Activated CD4-positive, alpha-beta memory T cell treated with anti-CD3 and anti-CD28 coated beads for 36 hours (primary cell): ENCODE measurements at places on chromosomes 13 and 19.

DNA sequence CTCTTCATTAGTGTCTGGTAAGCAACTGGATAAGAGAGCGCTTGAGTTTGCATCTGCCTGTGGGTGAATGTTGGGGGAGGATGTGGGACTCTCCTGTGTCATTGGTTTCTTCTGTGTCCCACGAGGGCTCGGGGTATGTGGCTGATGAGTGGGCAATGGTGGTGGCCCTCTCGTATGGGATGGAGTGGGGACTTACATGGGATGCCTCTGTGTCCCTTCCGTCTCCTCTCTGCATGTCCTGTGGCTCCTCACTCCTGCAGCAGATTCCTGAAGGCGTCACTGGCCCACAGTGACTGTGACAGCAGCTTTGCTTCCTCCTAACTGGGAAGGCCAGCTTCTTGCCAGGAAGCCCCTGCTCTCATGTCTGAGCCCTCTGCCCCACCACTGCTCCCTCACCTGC lies 2.6 kb upstream of the LRP3 start:
- no peak for DNase-seq

- no peak for DNase-seq
These were observed 235.6 kb downstream of the SHISA2 start for GRCh38 chr13:25816239-25816638.

- peak; percentile 20 for DNase-seq
These were observed 2.3 kb downstream of the TFDP1 start for GRCh38 chr13:113586661-113587479.

GRCh38 chr13:93286047-93286446 lies 59.4 kb downstream of the GPC6 start:
- no peak for DNase-seq

GRCh38 chr19:49073514-49074378 lies 1.2 kb upstream of the KCNA7 start:
- DNase-seq = no peak

GRCh38 chr19:1066748-1067340 lies at the start of gene ARHGAP45:
TSS of gene ARHGAP45 (plus strand) at chr19:1067167. CDS start at chr19:1067406, 239 bp downstream.
- peak; percentile 87 for DNase-seq

DNA sequence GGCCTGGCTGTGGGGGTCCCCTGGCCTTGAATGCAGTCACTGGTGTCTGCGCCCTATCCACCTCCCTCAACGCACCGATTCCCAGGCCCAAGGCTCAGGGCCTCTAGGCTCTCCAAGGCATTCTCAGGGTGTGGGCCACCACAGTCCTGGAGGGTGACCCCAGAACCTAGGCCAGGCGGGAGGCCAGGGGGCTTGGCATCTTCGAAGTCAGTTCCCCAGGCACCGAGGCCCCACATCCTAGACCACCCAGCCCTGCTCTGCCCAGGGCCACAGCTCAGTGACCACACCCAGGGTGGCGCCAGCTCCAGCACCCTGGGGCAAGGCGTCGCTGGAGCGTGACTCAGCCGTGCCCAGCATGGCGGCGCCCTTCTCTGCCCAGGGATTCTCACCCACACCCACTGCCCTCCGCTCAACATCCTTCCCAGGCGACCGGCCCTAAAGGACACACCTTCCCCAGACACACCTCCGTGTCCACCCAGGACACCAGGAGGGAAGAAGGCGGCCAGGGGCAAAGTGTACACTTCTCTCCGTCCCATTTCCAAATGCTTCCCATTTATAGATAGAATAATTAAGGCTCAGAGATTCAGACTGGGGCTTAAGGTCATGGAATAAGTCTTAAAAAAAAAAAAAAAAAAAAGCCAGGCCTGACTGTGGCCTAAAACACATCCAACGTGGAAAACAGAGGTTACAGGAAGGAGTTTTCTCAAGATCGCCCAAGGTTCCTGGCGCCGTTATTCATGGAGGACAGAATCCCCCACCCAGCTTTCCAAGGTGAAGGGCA lies 36.4 kb upstream of the NANOS3 start:
- peak; percentile 73 for DNase-seq

GRCh38 chr19:29858000-29858596 lies 46.3 kb downstream of the CCNE1 start:
- peak; percentile 58 for DNase-seq

DNA sequence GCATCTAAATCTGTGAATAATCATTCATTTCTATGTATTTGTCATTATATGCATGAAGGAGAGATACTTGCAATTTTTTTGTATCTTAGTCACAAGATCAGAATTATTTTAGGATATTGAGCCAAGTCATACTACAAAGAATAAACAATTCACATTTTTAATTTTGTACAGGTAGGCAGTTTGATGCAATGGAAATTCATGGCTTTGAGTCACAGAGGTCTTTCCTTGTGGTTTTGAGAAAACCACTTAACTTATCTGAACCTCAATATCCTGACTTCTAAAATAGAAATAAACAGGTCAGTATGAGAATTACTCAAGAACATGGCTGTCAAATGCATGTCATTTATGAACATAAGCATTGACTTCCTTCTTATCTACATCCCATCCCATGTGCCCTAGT lies 221.4 kb upstream of the SLC10A2 start:
- no peak for DNase-seq

DNA sequence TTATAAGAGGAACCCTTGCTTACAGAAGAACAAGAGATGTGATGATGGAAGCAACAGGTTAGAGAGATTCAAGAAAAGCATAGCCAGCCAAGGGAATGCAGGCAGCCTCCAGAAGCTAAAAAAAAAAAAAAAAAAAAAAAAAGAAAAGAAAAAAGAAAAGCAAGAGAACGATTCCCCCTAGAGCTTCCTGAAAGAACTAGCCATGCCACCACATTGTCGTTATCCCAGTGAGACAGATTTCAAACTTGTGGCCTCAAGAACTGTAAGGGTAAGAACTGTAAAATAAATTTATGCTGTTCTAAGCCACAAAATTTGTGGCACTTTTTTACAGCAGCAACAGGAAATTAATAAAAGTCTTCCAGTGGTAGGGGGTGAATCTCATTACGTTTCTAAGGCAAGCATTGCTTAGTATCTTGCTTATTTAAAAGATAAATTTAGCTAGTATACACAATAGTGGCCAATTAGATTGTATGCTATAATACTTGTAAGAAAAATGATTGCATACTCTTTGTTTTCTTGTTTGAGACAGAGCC lies 21.8 kb downstream of the RFXAP start:
- DNase-seq = no peak

- no peak for DNase-seq
These were observed 1.2 kb downstream of the C5AR1 start for GRCh38 chr19:47310819-47311218.

DNA sequence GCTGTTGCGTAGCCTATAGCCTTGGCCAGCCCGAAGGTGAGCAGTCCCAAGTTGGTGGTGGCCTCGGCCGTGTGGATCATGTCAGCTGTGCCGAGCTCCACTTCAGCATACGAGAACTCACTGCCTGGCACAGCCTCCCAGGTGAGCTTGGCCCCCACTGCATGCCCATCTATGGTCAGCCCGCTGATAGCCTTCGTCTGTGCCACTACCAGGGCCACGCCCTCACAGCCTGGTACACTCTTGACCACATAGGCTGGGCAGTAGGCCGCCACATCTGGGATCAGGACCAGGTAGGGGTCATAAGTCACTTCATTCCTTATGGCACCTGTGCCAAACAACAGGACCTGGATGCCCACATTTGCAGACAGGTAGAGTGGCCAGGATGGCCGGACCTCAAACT lies 7.4 kb downstream of the FCGBP start:
- no peak for DNase-seq

- no peak for DNase-seq
These were observed 79.9 kb upstream of the GSX1 start for GRCh38 chr13:27712421-27712820.

GRCh38 chr13:77919921-77920294 lies 1.3 kb upstream of the EDNRB start:
- DNase-seq = no peak

DNA sequence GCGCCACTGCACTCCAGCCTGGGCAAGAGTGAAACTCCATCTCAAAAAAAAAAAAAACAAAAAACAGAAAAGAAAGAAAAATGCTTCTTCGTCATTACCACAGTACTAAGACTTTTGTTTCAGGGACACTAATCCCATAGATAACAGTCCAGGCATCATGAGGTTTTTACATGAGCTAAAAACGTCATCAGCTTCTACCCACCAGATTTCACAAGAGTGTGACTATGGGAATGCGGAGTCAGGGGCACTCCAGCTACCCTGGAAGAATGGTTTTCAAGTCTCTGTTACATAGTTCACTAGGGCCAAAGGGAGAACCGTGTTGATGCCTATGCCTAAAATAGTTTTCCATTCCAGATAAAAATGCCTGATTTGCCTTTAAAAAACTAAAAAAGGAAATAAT lies 33.2 kb downstream of the RAB20 start:
- no peak for DNase-seq

DNA sequence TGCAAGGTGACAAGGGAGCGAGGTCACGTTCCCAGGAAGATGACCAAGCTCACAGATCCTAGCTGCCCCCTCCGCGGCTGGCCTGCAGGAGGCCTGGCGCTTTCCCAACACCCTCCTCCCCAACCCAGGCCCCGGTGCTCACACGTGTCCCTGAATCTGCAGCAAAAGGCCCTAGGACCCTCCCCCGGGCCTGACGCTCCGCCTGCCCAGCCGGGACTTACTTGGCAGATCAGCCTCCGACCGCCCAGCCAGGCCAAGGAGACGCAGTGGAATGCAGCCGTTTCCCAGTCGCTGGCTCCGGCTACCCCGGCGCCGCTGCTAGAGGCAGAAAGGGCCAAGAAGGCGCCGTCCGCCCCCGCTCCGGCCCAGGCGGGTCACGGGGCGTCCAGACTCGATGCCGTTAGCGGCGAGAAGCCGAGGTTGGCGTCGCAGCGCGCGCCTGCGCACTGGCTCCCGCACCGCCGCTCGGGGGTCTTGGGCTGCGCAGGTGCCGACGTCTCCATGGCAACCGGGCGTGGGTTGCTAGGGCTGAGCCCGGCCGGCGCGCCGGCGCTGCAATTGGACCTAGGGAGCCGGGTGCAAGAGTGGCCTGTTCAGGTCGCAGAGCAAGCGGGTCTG lies at the start of gene PNMA8A:
Gene PNMA8A (minus strand): TSS at position 448 of the 618 bp plus-strand sequence. CDS start 528 bp downstream, outside the sequence.
- DNase-seq = no peak

DNA sequence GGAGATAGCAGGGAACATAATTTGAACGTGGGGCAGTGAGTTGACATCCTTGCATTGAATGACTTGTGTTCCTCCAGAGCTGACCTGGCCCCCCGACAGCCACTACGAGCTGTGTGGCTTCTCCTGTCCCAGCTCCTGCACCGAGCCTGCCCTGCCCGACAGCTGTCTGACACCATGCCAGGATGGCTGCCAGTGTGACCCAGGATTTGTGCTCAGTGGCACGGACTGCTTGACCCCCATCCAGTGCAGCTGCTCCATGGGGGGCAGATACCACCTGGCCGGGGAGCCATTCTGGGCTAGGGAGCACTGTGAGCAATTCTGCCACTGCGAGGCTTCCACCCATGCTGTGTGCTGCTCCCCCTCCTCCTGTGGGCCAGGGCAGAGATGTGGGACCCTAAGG lies 29.2 kb upstream of the FXYD3 start:
- DNase-seq = no peak

GRCh38 chr19:7926021-7926726 lies at the start of gene CTXN1:
TSS of gene CTXN1 (minus strand) at chr19:7926135. CDS start at chr19:7925538, 597 bp downstream.
- peak; percentile 80 for DNase-seq

DNA sequence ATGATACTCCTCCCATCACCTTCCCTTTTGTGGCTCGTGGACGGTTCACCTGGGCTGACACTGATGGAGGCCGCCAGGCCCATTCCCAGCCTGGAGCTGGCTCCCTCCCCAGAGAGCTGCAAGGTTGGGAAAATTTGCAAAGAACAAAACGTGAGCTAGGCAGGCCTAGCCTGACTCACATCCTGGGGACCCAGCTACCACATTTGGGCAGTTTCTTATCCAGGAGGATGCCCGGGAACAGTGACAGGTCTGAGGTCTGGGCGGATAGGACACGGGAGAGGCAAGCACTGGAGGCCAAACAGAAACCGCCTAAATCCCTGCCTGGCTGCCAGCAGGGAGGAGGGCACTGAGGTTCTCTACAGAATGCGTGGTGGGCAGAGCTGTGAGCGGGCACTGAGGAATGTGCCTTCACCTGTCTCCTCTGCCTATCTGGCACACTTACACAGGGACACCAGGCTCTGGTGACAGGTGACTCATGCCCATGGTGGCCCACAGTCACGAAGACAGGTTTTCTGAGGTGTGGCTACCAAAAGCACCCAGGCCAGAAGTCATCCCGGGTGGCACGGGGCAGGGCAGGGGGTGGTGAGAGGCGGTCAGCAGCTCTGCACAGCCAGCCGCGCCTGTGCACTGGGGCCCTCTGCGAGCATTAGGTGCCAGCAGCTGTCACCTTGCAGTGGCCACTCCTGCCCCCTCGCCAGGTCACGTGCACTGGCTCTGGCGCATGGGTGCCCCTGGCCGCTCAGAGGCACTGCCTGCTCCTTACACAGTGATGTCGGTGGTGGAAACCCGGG lies 23.2 kb downstream of the SH3GL1 start:
- DNase-seq = no peak

DNA sequence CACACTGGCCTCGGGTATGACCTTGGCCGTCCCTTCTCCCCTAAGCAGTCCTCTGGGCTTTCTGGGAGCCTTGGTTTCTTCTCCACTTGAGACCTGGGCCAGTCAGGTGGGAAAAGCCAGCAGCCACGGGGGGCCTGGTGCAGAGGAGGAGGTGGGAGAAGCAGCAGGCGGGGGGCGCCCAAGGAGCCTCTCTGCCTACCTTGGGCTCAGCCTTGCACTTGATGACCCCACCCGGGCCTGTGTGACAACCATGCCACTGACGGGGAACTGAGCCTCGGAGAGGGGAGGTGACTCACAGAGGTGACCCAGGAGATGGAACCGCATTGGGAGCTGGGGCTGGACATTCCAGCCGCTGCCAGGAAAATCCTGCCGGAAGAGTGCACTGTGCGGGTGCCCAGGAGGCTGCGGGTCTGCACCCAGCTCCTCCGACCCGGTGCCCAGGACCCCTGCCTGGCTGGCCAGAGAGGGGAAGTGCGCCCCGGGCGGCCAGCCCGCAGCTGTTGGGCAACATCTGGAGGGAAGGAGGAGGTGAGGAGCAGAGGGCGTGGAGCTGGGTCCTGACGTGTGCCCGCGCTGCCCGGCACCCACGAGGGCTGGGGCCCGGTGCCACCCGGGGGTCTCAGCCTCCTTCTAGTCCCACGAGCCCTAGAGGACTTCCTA lies 23.4 kb upstream of the SLC7A10 start:
- peak; percentile 31 for DNase-seq

DNA sequence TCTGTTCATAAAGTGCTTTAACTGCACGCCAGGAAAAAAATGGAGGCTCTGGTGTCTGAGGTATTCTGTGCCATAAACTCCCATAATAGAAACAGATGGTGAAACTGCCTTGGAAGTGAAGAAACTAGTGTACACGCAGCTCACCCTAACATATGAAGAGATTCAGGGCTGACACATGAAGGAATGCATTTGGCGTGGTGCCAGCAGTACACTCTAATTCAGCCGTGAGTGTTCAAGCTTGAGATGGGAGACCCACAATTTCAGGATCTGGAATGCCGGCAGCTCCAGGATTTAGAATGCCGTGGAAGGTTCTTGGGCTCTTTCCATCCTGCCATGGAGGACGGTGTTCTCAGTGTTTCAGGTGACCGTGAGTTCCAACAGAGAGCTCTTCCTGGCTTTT lies 478.4 kb downstream of the TSHZ3 start:
- DNase-seq = no peak

- DNase-seq = no peak
These were observed 774 bp downstream of the GGN start for GRCh38 chr19:38386971-38387549.
